NCI-H187 (cell line): ENCODE measurements at places on chromosomes 12 and 14.
A peak's percentile ranks its signal among the peaks of the same experiment; 100 is the strongest.

DNA sequence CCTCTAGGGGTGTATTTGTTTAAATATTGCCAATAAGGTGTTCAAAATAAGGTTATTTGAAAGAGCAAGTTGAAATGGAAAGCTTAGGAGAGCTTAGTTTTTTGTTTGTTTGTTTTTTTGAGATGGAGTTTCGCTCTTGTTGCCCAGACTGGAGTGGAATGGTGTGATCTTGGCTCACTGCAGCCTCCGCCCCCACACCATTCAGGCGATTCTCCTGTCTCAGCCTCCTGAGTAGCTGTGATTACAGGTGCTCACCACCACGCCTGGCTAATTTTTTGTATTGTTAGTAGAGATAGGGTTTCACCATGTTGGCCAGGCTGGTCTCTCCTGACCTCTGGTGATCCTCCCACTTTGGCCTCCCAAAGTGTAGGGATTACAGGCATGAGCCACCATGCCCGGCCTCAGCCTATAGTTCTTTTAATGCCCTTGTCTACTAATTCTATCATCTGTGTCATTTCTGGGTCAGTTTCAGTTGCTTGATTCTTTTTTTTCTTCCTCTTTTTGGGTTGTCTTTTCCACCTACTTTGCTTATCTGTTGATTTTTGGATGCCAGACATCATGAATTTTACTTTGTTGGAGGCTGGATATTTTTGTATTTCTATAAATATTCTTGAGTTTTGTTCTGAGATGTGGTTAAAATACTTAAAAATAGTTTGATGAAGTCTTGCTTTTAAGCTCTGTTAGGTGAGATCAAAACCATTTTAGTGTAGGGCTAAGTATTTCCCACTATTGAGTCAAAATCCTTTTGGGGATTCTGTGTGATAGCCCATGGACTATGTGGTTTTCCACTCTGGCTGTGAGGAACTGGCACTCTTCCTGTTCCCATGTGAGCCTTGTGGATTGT, 18.7 kb downstream of the RCOR1 start:
- no peak for DNase-seq

DNA sequence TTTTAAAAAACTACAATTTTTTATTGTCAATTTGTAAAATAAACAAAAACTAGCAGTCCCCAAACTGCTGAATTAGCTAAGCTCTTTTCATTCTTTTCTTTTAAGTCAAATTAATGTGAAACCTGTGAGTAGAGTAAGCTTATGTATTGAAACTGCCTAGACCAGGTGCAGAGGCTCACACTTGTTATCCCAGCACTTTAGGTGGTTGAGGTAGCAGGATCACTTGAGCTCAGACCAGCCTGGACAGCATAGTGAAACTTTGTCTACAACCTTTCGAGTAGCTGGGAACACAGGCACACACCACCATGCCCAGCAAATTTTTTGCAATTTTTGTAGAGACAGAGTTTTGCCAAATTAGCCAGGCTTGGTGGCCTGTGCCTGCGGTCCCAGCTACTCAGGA, 26.4 kb downstream of the SCFD1 start:
- DNase-seq: no peak

DNA sequence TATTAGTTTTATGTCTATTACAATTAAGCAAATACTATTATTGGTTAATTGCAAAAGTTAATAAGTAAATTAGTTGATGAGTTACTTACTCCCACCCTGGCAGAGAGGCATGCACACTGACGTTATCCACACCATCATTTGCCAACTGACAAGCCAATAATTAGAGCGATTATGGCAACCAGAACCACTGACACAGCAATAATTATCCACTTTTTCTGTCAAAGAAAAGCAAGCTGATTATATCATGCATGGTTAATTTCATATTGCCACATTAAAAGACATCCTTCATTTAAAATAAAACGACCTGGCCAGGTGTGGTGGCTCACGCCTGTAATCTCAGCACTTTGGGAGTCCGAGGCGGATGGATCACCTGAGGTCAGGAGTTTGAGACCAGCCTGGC, 43.1 kb downstream of the STX2 start:
- DNase-seq: no peak

DNA sequence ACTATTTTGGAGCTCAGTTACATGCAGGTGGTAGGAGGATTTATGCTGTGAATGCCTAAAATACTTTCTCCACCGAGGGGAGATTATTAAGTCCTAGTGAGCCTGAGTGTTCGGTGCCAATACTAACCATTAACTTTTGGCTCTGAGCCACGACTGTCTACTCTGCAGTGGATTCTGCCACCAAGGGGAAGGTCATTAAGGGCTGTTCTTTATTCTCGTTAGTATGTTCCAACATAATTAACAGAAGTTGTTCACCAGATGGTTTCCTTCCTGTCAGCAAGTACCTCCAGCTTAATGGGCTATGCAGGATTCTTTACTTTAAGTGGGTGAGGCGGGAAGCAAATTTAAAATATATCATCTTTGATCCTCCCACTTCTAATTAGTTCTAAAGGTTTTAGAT, 326.3 kb downstream of the BMP4 start:
- no peak for DNase-seq

DNA sequence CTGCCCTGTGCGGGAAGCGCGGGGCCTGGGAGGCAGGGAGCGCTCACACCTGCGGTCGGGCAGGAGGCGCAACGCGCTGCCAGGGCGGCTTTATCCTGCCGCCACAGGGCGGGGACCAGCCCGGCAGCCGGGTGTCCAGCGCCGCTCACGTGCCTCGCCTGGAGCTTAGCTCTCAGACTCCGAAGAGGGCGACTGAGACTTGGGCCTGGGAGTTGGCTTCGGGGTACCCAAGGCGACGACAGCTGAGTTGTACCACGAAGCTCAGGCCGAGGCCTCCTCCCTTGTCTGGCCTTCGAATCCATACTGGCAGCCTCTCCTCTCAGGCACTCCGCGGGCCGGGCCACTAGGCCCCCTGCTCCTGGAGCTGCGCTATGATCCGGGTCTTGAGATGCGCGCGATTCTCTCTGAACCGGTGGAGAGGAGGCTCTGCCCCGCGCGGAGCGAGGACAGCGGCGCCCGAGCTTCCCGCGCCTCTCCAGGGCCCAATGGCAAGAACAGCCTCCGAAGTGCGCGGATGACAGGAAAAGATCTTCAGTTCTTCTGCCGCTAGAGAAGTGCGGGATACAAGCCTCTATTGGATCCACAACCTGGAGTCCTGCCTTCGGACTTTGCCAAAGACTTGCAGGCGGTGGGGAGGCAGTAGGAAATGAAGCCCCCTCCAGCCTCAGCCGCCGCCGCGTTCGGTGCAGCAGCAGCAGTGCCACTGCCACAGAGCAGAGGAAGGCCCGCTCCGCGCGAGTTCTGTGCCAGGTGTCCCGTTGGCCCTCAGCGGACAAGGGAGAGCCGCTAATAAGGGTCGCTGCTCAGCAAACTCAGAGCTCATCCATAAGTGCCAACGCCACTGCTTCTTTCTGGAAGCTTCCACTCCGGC, 6.8 kb downstream of the SIX1 start:
- DNase-seq: no peak

GRCh38 chr12:14696265-14696741, at the start of gene GUCY2C:
TSS of gene GUCY2C (minus strand) at chr12:14696599. CDS start at chr12:14696448, 151 bp downstream.
- no peak for DNase-seq

DNA sequence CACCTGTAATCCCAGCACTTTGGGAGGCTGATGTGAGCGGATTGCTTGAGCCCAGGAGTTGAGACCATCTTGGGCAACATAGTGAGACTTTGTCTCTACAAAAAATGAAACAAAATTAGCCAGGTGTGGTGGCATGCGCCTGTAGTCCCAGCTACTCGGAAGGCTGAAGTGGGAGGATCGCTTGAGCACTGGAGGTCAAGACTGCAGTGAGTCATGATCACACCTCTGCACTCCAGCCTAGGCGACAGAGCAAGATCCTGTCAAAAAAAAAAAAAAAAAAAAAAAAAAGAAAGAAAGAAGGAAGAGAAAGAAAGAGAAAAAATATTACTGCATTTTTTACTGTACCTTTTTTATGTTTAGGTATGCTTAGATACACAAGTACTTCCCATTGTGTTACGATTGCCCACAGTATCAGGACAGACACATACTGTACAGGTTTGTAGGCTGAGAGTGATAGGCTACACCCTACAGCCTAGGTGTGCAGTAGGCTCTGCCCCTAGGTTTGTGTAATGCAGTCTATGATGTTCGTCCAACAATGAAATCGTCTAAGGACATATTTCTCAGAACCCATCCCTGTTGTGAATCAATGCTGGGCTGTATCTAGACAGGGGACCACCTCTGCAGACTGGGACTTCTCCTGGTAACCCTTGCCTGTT, 160.4 kb upstream of the PWP1 start:
- no peak for DNase-seq

GRCh38 chr14:68978172-68978911, 760 bp downstream of the ACTN1 start:
- DNase-seq: peak; percentile 61

DNA sequence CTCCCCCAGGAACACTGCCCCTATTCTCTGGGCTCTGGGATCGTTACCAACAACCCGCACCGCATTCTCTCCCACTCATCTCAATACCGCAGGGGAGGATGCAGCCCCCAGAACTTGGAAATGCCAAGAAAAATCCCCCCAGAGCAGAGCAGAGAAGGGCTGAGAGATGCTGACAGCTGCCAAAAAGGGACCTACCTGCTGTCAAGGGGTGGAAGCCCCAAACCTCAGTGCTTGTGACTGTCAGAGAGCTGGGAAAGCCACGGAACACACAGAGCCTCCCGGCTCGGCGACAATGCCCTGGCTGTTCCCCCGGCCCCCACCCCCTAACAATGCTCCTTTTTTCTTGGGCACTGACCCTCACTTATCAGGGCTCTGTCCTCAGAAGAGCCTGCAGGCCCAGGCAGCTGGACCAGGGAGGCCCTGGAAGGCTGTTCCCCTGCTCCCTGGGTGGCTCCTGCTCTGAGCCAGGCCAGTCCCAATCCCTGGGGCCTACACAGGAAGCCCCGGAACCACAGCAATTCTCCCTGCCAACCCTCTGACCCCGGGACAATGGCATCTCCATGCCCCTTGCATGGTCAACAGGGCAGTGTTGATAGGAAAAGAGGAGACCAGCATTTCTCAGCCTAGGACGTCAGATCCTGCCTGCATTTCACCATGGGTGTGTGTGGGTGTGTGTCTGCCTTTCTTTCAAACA, 78.9 kb downstream of the ITPK1 start:
- no peak for DNase-seq

DNA sequence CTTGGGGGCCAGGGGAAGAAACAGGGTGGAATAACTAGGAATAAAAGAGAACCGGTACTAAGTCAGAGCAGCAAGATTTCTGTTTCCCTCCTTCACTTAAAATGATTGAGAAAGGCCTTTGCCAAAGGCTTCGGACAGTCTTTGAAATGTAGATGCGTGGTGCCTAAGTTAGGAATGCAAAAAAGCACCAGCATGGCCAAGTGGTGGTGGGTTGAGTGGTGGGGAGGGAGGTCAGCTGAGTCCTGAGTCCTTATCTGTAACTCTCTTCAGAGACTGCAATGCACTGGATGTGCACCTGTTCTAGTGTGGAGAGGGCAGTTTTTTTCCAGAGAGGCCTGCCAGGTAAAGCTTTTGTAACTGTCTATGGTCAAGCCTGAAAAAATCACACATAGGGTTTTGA, 919.9 kb downstream of the FSCB start:
- no peak for DNase-seq

DNA sequence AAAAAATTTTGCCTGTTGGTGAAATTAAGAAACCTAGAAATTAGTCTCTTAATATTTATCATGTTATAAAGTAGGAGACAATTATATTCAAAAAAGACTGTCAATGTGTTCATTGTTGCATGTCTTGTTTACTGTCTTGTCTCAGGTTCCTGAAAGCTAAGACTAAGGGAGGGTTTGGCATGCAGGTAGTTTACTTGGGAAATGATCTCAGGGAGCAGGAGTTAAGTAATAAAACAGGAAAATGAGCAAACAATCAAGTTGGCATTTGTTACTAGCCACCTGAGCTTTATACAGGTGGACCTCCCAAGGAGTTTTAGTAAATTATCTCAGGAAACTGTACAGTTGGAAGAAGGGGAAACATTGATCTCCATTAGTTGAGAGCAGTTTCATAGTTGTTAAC, 188.0 kb upstream of the MDGA2 start:
- no peak for DNase-seq

DNA sequence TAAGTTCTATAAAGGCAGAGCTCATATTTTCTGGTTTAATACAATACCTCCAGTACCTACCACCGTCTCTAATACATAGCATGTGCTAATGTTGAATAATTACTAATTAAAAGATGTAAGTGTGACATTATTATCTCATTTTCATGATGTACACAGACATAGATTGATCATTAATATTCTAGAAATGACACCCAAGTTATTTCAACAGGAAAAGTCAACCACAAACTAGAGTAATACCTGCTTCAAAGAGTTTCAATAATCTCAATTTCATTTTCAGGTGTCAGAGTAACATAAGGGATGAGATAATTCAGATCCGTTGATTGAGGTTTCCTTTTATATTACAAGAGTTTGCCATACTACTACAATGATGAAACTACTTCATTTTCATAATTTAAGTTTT, 388.9 kb downstream of the SOX5 start:
- DNase-seq: no peak

- DNase-seq: no peak
These were observed 121.2 kb downstream of the PRICKLE1 start for GRCh38 chr12:42468341-42468821.

DNA sequence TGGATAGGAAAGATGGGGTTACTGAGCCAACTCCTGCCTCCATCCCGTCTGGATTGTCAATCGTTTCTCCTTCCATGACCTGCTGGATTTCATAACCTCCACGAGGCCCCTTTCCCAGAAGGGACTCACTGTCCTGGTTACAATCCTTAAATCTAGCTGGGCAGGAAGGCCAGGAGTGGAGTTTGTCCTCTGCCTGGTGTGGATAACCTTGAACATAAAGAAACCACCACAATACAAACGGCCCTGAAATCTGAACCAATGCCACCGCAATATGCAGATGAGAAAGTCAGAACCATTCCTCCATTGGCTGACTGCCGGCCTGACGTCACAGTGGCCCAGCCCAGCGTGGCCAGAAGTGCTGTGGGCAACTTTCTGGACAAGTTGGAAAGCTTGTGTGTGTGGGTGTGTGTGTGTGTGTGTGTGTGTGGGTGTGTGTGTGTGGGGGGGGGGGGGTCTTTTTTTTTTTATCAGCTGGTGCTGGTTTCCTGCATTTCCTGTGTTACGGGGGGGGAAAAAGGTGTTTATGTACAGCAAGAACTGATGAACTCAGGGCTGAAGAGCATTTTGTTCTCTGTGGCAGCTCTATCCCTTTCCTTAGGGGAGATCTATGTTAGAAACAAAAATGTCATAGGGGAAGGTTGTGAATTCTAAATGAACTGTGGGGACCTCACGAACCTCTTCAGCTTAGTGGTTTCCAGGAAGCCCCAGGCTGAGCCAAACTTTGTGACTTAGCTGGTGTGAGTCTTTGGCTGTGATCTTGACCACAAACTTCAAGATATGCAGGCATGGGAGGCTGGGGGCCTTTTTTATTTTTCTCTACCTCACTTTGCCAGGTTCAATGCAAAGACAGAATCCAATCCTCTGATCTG, 81.6 kb upstream of the MED13L start:
- peak; percentile 50 for DNase-seq

GRCh38 chr12:2692080-2692479, 102.7 kb upstream of the FKBP4 start:
- no peak for DNase-seq

- no peak for DNase-seq
These were observed 12.8 kb upstream of the CCDC91 start for GRCh38 chr12:28177461-28177860.

- DNase-seq: no peak
These were observed 127.1 kb downstream of the FIGNL2 start for GRCh38 chr12:51721282-51721940.
